ENCODE measurements at places on chromosomes 5 and 9.
A peak's percentile ranks its signal among the peaks of the same experiment; 100 is the strongest.

DNA sequence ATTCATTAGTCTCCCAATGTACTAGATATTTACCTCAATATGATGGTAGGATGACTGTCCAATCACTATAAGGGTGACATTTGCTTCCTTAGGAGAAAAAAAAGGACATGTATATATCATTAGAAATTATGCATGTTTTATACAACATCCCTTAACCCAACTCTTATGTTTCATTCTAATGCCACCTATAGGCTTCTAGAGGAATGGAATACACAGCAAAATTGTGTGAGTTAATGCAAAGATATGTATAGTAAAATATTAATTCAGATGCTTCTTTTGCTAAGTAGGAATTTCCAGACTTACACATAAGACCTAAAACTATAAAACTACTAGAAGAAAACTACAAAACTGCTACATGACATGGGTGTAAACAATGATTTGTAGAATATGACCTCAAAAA, 3.5 kb downstream of the PRXL2C start:
- DNase-seq, result no peak

DNA sequence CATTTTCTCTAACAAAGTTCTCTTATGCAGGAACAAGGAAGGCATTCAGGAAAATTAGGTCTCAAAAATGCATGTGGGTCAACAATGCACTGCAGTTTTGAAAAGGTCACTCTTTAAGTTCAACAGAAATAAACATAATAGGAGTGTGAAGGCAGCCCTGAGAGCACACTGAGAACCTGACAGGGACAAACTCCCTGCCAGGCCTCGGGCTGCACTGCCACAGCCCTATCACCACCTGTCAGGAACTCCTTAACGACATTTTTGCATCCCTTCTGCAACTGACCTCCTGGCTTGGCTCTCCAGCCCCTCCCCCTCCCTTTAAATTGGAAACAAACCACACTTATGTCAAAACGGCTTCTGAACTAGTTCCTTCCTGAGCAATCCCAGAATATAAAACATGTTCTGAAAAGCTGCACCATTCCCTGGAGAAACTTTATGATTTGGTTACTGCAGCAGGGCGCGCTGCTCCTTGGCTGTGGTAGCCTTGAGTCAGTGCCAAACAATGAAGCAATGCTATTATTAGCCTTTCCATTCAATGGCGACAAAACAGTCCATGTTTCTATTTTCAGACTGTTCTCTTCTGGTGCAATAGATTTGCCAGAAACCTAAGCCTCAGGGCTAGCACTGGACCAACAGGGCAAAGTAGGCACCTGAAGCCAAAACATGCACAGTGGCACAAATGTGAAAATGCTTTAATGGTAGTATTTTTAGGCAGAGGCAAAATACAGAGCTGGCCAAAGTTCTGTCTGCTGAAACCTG, 160.1 kb upstream of the ZNF608 start:
- DNase-seq, result peak; percentile 29

- DNase-seq, result no peak
These were observed 37.5 kb upstream of the PTGS1 start for GRCh38 chr9:122333169-122333808.

GRCh38 chr5:157734436-157734835, 3.2 kb downstream of the THG1L start:
- DNase-seq, result no peak

DNA sequence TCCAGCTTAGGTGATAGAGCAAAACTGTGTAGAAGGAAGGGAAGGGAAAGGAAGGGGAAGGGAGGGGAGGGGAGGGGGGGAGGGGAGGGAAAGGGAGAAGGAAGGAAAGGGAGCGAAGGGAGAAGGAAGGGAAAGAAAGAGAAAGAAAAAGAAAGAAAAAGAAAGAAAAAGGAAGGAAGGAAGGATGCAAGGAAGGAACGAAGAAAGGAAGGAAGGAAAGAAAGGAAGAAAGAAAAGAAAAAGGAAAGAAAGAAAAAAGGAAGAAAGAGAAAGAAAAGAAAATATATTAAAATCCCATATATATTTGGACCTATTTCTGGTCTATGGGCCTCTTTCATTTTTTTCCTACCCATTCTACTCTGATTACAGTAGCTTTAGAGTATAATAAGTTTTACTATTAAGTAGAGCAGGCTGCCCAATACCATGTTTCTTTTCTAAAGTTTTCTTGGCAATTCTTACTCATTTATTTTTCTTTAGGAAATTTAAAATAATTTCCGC, 229.1 kb downstream of the AUH start:
- DNase-seq, result no peak

- DNase-seq, result no peak
These were observed 67.6 kb upstream of the RNF130 start for GRCh38 chr5:180138976-180139730.

GRCh38 chr5:73437101-73437776, 11.3 kb downstream of the FOXD1 start:
- no peak for DNase-seq

Measured in right lobe of liver (tissue), 6 donors.